ENCODE measurements at places on chromosomes 7 and 10.

- no peak for DNase-seq
Measured at GRCh38 chr10:103849880-103850571, 5.3 kb downstream of the SH3PXD2A start.

DNA sequence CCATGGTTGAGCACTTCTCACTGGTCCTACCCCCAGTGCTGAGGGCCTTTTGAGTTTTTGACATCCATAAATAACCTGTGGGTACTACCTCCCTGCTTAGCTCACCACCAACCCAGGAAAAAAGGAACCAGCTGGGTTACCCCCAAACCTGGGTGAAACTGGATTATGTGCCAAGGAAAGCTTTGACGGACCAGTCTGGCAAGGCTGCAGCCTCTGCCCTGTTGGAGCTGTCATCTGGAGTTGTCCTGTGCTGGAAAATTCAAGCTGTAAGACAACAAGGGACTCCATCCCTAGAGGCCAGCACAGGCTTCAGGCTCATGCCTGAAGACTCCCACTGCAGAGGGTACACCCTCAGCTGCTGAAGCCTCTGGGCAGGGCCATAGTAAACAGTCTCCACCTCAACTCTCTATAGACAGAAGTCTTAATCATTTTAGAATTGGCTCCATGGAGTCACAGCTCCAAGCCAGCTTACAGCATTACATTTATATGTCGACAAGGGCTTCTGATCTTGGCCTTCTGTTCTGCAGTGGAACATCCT, 115.5 kb upstream of the AFAP1L2 start:
- DNase-seq, result no peak

DNA sequence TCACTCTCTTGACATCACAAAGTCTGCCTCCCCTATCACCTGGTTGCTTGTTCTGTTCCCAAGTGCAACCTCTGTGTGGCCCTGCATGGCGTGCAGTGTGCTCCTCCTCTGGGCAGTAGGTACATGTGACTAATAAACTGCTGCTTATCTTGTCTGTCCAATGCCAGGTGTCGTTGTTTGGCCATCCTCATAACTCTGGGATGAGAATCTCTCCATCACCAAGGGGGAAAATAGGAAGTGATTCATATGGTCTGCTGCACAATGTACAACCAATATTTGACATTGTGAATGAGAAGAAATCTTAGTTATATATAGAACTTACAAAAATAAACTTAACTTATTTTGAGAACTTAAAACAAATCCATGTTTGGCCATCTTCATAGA, 135.2 kb downstream of the INHBA start:
- DNase-seq, result no peak

GRCh38 chr7:4108951-4109350, 573.1 kb upstream of the FOXK1 start:
- no peak for DNase-seq

- no peak for DNase-seq
Measured at GRCh38 chr10:99854860-99855259, 72.4 kb downstream of the ABCC2 start.

DNA sequence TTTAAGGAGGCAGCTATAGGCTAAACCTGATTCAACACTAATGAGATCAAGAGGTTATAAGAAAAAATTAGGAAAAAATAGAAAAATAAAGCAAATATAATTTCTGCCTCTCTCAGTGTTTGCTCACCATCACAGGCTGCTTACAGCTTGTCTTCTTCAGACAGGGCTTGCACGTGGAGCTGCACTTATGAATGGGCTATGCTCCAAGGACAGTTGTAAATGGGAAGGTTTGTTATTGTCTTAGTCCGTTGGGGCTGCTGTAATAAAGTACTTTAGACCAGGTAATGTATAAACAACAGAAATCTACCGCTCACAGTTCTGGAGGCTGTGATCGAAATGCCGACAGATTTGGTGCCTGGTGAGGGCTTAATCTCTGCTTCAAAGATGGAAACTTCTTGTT, 219.8 kb downstream of the NEBL start:
- no peak for DNase-seq

GRCh38 chr10:16816830-16817124, 447 bp downstream of the RSU1 start:
- no peak for DNase-seq

GRCh38 chr7:132123773-132124172, 452.5 kb downstream of the PLXNA4 start:
- no peak for DNase-seq

GRCh38 chr7:74439541-74439940, 14.2 kb upstream of the GTF2IRD1 start:
- DNase-seq, result no peak

- DNase-seq, result no peak
Measured at GRCh38 chr7:135980012-135980551, 2.9 kb upstream of the MTPN start.

GRCh38 chr7:77917500-77918262, 119.1 kb downstream of the PHTF2 start:
- DNase-seq, result no peak

- DNase-seq, result no peak
Measured at GRCh38 chr10:47315421-47315820, 6.8 kb upstream of the GDF2 start.

DNA sequence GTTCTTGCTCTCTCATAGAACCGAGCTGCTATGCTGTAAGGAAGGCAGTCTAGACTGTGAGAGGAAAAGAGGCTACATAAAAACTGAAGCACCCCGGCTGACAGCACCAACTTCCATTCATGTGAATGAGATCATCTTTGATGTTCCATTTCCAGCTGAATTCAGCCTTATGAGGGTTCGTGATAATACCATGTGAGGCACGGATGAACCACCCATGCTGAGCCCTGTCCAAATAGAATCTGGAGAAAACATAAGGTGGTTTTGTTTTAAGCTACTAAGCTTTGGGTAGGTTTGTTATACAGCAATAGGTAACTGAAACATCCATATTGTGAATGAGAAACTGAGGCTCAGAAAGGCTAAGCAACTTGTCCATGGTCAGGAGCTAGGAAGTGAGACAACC, 6.9 kb upstream of the VAX1 start:
- no peak for DNase-seq

GRCh38 chr7:71782051-71782450, 630.1 kb downstream of the CALN1 start:
- DNase-seq, result no peak

GRCh38 chr7:7956531-7957128, 12.0 kb upstream of the GLCCI1 start:
- DNase-seq, result no peak

- DNase-seq, result no peak
Measured at GRCh38 chr10:90328896-90329295, 528.9 kb downstream of the HTR7 start.

- DNase-seq, result no peak
Measured at GRCh38 chr7:88111140-88111743, 108.6 kb downstream of the SRI start.

- DNase-seq, result no peak
Measured at GRCh38 chr7:63080831-63081230, 917.8 kb upstream of the ZNF722 start.

- DNase-seq, result no peak
Measured at GRCh38 chr10:3623746-3624145, 161.3 kb downstream of the KLF6 start.

- no peak for DNase-seq
Measured at GRCh38 chr7:126449611-126450268, 803.0 kb downstream of the GRM8 start.

DNA sequence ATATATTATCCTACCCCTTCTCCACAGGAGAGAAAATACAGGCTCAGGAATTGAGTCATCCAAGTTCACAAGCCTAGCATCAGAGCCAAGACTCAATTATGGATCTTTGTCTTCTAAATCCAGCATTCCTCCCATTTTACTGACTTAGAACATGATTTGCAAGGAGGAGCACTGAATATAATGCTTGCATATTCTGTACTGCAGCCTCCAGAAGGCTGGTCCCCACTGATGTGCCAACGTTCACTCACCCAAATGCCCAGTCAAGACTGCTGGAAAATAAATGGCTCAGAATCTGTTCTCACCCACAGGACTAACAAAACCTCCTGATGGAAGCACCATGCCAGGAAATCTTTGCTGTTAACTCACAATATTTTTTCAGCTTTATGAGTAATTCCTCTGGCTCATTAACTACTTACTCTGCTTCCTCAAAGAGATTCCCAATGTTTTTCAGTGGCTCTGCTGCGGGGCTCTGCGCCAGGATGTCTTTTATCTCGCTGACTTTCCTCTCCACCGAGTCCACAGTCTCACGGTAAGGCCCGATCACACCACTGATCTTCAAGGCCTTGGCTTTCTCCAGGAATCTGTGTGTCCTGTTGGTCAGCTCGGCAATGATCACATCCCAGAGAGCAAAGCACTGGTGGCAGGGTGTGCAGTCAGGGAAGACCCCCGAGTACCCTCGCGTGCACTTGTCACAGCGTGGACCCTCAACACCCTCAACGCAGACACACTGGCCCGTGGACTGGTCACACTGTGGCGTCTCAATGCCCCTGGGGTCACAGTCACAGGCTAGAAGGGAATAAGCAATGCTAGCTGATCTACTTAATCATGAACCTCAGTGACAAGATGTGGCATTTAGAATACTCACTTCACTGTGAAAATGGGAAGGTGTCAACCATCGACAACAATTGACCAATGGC, 48.8 kb downstream of the DLD start:
- no peak for DNase-seq

DNA sequence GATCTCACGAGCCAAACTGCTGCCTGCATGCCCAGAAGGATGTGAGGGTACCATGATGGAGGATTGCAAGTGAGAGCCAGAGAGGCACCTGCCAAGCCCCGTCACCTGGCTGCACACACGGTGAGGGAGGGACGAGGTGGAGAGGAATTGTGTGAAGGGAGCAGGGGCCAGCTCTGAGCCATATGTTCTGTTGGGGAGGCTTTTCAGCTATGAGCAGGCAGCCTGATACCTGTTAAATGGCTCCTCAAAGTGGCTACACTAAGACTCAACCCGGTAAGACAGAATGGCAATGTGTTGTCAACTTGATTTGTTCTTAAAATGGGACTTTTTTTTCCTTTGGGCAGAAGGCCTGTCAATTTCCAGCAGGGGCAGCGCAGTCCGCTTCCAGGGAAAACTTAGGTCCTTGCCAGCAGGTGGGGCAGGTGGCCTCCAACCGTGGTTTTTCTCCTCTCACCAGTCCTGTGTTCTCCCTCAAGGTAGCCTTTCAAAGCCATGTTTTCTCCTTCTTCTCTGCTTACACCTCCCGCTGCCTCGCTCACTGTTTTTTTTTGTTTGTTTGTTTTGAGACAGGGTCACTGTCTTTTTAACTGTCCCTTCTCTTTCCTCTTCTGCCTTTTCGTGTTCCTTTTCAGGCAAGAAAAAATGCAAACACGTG, 57.7 kb upstream of the ZNRF2 start:
- DNase-seq, result no peak

DNA sequence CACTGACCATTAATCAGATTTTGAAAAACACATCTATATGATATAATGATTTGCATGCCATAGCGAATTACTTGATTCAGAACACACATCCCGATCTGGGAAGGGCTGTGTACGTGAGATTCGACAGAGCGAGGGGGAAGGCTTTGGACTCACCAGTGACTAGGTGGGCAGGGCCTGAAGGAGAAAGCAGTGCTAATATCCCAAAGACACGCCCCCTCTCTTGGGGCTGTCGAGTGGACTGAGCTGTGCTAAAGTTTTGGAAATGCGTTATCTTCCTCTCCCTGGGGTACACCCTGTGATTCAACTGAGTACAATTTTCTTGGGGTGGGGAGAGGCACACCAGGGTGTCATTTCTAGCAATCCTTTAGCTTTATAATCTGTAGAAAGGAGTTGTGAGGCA, 1.8 kb downstream of the LRRC17 start:
- DNase-seq, result no peak

- no peak for DNase-seq
Measured at GRCh38 chr7:121873289-121874194, 581 bp downstream of the PTPRZ1 start.

- DNase-seq, result no peak
Measured at GRCh38 chr10:129769381-129770116, 194.5 kb downstream of the EBF3 start.

DNA sequence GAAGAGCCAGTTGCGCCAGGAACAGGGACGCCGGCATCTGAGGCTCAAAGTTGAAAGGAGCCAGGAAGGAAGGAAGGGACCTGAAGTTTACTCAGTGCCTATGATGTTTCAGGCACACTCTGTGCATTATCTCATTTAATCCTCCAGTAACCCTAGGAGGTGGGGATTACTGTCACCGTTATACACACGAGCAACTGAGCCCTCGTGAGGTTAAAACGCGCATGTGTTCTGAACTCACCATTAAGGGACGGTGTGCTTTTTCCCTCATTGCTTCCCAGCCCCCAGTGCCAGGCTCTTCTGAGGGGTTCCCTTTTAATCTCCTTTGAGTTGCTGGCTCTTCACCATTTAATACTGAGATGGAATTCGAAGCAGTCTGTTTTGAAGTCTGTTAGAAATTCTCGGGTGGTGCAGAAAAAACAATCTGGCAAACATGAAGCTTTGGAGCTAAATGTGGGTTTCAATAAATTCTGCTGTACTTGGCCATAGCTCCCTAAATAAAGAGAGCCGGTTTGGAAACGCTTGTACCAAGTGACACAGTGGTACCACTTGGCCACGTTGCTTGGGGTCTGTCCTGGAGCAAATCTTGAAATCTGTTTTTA, 102.2 kb downstream of the TAX1BP1 start:
- no peak for DNase-seq

- DNase-seq, result no peak
Measured at GRCh38 chr7:138970952-138971351, 10.2 kb downstream of the KIAA1549 start.

- no peak for DNase-seq
Measured at GRCh38 chr10:132482090-132482800, 55.3 kb upstream of the INPP5A start.

GRCh38 chr10:99930731-99931550, 78.8 kb downstream of the DNMBP start:
- DNase-seq, result no peak

- DNase-seq, result no peak
Measured at GRCh38 chr10:17354781-17355180, 99.6 kb downstream of the ST8SIA6 start.

DNA sequence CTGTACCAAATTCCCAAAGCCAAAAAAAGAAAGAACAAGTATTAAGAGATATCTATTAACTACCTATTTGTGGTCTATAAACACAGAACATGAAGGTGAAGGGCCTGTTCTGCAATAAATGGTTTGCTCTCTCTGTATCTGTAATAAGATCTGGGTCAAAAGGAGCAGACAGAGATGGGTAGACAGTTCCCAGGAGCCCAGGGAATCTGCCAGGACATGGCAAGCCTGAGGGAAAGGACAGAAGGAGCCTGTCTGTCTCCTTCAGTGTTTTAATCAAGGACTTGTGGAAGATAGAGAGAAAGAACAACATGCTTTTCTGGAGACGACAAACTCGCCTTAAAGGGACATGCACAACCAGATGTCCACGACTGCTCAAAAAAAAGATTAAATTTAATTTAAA, 165.7 kb downstream of the ELMO1 start:
- no peak for DNase-seq
